Neural crest cell (in vitro differentiated cells): ENCODE measurements at places on chromosomes 1 and 21. TPM values are rescaled to one million over a fixed set of nuclear protein-coding genes. Genes with fewer than 3 reads are reported as not detected.

- H3K36me3 ChIP-seq: no peaks in the 10 kb centered on the region
- H3K4me1 ChIP-seq: no peaks in the 10 kb centered on the region
- no peak for DNase-seq
- no peak overlapping the region for H3K27ac ChIP-seq
Measured at GRCh38 chr21:38637161-38637560, 138.9 kb upstream of the ERG start.

- H3K4me1 ChIP-seq: peaks cover 21% of the 10 kb centered on the region
- H3K27me3 ChIP-seq: no peaks in the 10 kb centered on the region
- H3K4me3 ChIP-seq: no peak overlapping the region
- no peaks in the 10 kb centered on the region for H3K36me3 ChIP-seq
- DNase-seq: no peak
Measured at GRCh38 chr1:15621975-15622374, 4.7 kb downstream of the DDI2 start.

DNA sequence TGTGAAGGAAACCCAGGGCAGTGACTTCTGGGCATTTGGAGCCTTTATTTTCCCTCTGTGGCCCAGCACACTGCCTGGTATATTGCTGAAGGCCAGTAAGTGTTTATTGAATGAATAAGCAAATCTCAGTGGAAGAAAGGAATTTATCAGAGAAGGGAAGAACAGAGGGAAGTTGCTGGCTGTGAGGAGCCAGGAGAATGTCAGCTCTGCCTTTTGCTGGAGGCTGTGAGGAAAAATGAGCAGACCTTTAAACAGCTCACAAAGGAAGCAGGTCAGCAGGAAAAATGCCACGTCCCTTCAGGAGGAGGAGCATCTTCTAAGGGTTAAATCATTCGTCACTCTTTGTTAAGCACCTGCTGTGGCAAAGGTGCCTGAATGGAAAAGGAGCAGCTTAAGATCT lies 75.9 kb downstream of the GIPC2 start:
- H3K4me1 ChIP-seq: no peaks in the 10 kb centered on the region
- H3K27me3 ChIP-seq: no peaks in the 10 kb centered on the region
- DNase-seq: no peak

DNA sequence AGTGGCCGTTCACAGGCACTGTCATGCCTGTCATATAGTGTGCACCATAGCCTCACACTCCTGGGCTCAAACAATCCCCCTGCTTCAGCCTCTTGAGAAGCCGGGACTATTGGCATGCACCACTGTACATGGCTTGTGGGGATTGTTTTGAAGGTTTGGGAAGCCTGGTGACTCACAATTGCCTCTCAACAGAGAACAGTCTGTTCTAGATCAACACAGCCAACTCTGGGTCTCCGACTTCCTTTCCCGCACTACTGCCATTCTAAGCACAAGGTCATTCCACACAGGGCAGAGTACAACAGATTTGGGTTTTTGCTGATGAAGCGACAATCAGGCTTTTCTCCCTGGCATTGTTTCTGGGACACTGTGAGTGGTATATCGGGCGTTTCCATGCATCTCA lies 15.5 kb upstream of the AHCTF1 start:
- H3K36me3 ChIP-seq: peaks cover 24% of the 10 kb centered on the region
- H3K4me1 ChIP-seq: peaks cover 6% of the 10 kb centered on the region
- H3K4me3 ChIP-seq: no peak overlapping the region
- peak overlapping the region; percentile 45 for H3K27ac ChIP-seq
- no peak for DNase-seq

GRCh38 chr1:44819608-44820327 lies 11.4 kb downstream of the BTBD19 start:
- peaks cover 4% of the 10 kb centered on the region for H3K36me3 ChIP-seq
- DNase-seq: peak; percentile 72
- peaks cover 36% of the 10 kb centered on the region for H3K4me1 ChIP-seq
- peak overlapping the region; percentile 87 for H3K4me3 ChIP-seq

DNA sequence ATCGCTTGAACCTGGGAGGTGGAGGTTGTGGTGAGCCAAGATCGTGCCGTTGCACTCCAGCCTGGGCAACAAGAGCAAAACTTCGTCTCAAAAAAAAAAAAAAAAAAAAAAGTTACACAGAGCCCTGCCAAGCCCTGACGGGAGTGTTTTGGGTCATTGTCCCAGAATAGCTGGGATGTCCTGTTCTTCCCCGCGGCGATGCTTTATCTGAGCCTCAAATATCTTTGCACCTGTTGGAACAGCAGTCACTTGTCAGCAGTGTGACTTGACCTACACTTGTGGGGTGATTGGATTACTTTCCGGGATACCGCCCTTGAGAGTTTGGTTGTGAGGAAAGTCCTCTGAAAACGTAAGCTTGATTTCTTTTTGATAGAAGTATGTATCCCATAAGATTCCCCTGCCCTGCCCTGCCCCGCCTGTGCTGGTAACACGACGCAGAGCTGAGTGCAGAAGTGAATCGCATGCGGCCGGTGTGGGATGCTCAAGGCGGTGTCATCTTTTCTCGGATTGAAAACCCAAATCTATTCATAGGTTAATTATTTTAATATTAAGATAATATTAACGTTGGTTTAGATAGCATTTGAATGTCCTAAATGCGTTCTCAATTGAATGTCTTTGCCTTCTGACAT lies 50.9 kb downstream of the PCNT start:
- H3K4me3 ChIP-seq: no peak overlapping the region
- no peaks in the 10 kb centered on the region for H3K27me3 ChIP-seq
- peaks cover 20% of the 10 kb centered on the region for H3K4me1 ChIP-seq
- peak overlapping the region; percentile 27 for H3K27ac ChIP-seq
- DNase-seq: no peak

DNA sequence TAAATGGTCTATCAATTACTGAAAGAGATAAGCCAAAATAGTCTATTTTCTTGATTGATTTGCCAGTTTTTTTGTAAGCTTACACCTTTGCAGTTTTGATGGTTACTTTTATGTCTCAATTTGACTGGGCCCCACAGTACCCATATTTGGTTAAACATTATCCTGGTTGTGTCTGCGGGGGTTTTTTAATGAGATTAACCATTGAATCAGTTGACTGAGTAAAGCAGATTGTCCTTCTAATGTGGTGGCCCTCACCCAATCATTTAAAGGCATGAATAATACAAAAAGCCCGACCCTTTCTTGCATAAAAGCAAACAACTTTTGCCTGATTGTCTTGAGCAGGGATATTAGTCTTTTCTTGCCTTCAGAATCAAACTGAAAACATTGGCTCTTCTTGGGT lies 650.0 kb upstream of the RGS18 start:
- H3K27ac ChIP-seq: no peak overlapping the region
- no peak for DNase-seq
- no peaks in the 10 kb centered on the region for H3K4me1 ChIP-seq
- H3K36me3 ChIP-seq: no peaks in the 10 kb centered on the region

- H3K36me3 ChIP-seq: no peaks in the 10 kb centered on the region
- peak; percentile 94 for DNase-seq
- H3K27me3 ChIP-seq: no peaks in the 10 kb centered on the region
- no peak overlapping the region for H3K27ac ChIP-seq
- H3K4me3 ChIP-seq: peak overlapping the region; percentile 54
Measured at GRCh38 chr1:31394584-31395193, 18.3 kb upstream of the SERINC2 start.

- no peak for DNase-seq
- H3K27ac ChIP-seq: no peak within 1 kb of the TSS
- peaks cover 3% of the 10 kb centered on the region for H3K27me3 ChIP-seq
- no peaks in the 10 kb centered on the region for H3K36me3 ChIP-seq
Measured at GRCh38 chr21:43864962-43865539, at the start of gene AGPAT3. Gene AGPAT3 (plus strand): TSS chr21:43865223. CDS start chr21:43959682, 94,459 bp downstream.

DNA sequence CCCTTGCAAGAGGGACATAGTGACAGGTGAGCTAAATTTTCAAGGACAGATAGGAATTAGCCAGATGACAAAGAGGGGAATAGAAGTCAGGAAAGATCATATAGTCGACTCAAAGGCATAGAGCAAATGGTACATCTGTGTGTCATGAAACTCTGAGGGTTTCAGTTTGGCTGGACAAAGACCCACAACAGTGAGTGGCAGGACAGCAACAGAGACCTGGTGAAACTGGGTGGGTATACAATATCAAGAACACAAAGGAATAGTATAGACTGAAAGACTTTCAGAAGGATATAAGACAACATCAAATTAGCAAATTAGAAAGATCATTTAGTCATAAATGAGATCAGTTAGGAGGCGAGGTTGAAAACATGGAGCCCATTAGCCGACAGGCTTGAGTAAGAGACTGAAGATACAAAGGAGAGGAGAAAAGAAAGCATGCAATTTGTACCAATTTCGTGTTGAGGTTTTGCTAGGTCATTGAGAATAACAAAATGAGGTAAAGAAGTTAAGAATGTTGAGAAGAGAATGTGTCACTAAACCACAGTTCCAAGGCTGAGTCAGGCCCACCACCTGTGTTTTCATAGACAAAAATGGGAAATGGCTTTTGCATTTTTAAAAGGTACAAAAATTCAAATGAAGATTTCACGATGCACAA lies 213.8 kb downstream of the HHIPL2 start:
- H3K36me3 ChIP-seq: no peaks in the 10 kb centered on the region
- H3K27me3 ChIP-seq: no peaks in the 10 kb centered on the region
- no peak for DNase-seq
- H3K4me3 ChIP-seq: no peak overlapping the region
- no peak overlapping the region for H3K27ac ChIP-seq

- peak overlapping the region; percentile 22 for H3K27ac ChIP-seq
- H3K36me3 ChIP-seq: no peaks in the 10 kb centered on the region
- no peak for DNase-seq
Measured at GRCh38 chr1:19045898-19046880, 89.7 kb upstream of the IFFO2 start.

DNA sequence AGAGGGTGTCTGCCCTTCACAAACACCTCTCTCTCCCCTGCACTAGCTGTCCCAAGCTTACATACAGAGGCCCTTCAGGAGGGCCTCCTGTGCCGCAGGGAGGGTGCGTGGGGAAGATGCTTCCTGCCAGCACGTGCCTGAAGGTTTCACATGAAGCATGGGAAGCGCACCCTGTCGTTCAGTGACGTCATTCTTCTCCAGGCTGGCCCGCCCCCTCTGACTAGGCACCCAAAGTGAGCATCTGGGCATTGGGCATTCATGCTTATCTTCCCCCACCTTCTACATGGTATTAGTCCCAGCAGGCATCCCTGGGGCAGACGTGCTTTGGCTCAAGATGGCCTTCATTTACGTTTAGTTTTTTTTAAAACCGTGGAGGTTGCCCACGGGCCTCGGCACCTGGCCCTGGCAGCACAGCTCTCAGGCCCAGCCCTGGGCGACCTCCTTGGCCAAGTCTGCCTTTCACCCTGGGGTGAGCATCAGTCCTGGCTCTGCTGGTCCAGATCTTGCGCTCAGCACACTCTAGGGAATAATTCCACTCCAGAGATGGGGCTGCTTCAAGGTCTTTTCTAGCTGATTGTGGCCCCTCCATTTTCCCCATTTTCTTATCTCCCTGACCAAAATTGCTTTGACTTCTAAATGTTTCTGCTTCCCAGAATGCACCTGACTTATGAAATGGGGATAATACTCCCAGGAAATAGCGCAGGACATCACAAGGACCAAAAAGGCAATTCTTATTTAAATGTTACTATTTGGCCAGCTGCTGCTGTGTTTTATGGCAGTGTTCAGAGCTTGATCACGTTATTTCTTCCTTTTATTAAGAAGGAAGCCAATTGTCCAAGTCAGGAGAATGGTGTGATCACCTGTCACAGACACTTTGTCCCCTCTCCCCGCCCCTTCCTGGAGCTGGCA lies 6.1 kb downstream of the NPPA start:
- no peaks in the 10 kb centered on the region for H3K27me3 ChIP-seq
- H3K36me3 ChIP-seq: peaks cover 8% of the 10 kb centered on the region
- no peak for DNase-seq
- no peak overlapping the region for H3K4me3 ChIP-seq
- no peak overlapping the region for H3K27ac ChIP-seq
- no peaks in the 10 kb centered on the region for H3K4me1 ChIP-seq

GRCh38 chr1:186498695-186499389 lies 37.9 kb upstream of the PDC start:
- peaks cover 8% of the 10 kb centered on the region for H3K4me1 ChIP-seq
- no peak overlapping the region for H3K27ac ChIP-seq
- no peaks in the 10 kb centered on the region for H3K27me3 ChIP-seq
- DNase-seq: no peak

The OR6N1 gene
- total RNA-seq: not detected in 2 replicates

The ZBTB37 gene
- 15.7 and 18.3 TPM in 2 replicates for total RNA-seq

The CAMK2N1 gene
- total RNA-seq: 31.4 and 34.7 TPM in 2 replicates

The DMRTA2 gene
- total RNA-seq: 0.18 TPM in 1 of 2 replicates, not detected in the other

The IL12RB2 gene
- total RNA-seq: 0.19 and 0.36 TPM in 2 replicates

The TCEA3 gene
- total RNA-seq: 1.2 and 1.5 TPM in 2 replicates

The CA14 gene
- total RNA-seq: 28.9 and 31.9 TPM in 2 replicates

The TCHHL1 gene
- not detected in 2 replicates for total RNA-seq

The SLC16A4 gene
- 0.96 and 1.8 TPM in 2 replicates for total RNA-seq

The KLHDC7A gene
- total RNA-seq: not detected in 2 replicates
